Activated T-helper 17 cell treated with anti-CD3 and anti-CD28 coated beads, Interleukin-2, amount 50 U/mL, for 72 hours (primary cell): ENCODE measurements at places on chromosomes 4 and X. TPM values are rescaled to one million over a fixed set of nuclear protein-coding genes. Genes with fewer than 3 reads are reported as not detected.

DNA sequence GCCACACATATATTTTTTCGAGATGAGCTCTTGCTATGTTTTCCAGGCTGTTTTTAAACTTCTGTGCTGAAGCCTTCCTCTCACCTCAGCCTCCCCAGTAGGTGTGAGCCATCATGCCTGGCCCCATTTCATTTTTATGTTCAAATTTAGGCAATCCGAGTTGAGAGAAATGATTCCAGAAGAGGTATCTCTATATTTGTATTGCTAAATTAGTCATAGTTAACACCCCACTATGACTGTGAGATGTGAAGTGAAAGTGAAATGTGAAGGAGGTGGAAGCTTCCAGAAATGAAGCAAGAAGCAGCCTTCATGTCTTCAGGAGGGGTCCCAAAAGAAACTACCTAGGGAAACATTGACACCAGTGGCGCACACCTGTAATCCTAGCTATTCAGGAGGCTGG, 17.7 kb downstream of the APELA start:
- no peak for ATAC-seq

Gene DMD
- total RNA-seq: 1.4 TPM

GRCh38 chr4:175280153-175280552, 362.0 kb downstream of the ADAM29 start:
- no peak for ATAC-seq

DNA sequence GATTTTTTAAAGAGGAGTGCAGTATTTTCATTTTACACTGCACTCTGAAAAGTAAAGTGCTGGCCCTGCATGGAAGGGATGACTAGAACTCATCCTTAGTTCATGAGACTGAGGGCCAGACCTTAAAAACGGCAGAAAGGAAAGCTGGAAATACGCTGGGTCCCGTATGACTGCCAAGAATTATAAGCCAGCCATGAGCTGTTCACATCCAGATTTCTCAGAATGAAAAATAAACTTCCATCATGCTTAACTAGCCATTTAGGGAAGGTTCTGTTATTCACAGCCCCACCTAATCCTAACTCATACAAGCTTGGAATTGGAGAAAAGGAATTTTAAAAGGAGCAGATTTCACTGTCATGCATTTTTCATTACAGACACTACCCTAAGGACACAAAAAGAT, 894.4 kb downstream of the FAT4 start:
- no peak for ATAC-seq

Gene PARM1
- total RNA-seq: 0.11 TPM

- ATAC-seq: peak; percentile 86
Measured at GRCh38 chrX:134622056-134622812, 36.0 kb downstream of the PLAC1 start.

Gene TKTL2
- total RNA-seq: not detected

DNA sequence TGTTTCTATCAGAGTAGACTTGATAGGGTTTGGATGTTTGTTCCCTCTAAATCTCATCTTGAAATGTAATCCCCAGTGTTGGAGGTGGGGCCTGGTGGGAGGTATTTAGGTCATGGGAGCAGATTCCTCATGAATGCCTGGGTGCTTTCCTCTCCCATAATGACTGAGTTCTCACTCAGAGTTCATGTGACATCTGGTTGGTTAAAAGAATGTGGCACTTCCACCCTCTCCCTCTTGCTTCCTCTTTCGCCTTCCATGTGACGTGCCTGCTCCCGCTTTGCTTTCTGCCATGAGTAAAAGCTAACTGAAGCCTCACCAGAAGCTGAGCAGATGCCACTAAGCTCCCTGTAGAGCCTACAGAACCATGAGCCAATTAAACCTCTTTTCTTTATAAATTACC, 47.3 kb upstream of the SRPX start:
- ATAC-seq: no peak

Gene FREM3
- not detected for total RNA-seq
